T-cell (primary cell): ENCODE measurements at places on chromosomes 7 and 10.

- no peaks in the 10 kb centered on the region for H3K27me3 ChIP-seq
- H3K4me3 ChIP-seq = no peak overlapping the region
- peak overlapping the region; percentile 97 for H3K27ac ChIP-seq
- DNase-seq = no peak
- H3K36me3 ChIP-seq = no peaks in the 10 kb centered on the region
- peaks cover 46% of the 10 kb centered on the region for H3K4me1 ChIP-seq
Measured at GRCh38 chr10:3757250-3757637, 27.8 kb downstream of the KLF6 start.

DNA sequence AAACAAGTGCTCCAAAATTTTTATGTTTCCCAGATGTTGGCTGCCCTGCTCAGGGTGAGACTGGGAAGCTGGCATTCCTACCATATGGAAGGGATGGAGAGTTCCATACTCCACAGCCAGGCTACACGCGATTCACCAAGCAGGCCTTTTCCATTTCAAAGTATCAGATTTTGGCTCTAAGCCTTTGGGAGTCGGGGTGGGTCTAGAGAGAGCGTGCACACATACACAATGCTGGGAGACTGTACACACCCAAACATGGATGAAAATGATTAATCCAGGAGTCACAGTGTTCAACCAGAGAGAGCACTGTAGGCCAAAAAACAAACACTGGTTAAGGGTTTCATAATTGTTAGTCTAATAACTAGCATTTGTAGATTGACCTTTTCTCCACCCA is 295.0 kb downstream of the BICC1 start:
- no peak overlapping the region for H3K4me3 ChIP-seq
- no peak overlapping the region for H3K27ac ChIP-seq
- H3K27me3 ChIP-seq = no peaks in the 10 kb centered on the region
- no peaks in the 10 kb centered on the region for H3K36me3 ChIP-seq
- no peaks in the 10 kb centered on the region for H3K4me1 ChIP-seq

- H3K4me3 ChIP-seq = no peak overlapping the region
- H3K36me3 ChIP-seq = no peaks in the 10 kb centered on the region
- no peak for DNase-seq
- no peak overlapping the region for H3K27ac ChIP-seq
Measured at GRCh38 chr7:11587814-11588213, 244.2 kb downstream of the THSD7A start.

DNA sequence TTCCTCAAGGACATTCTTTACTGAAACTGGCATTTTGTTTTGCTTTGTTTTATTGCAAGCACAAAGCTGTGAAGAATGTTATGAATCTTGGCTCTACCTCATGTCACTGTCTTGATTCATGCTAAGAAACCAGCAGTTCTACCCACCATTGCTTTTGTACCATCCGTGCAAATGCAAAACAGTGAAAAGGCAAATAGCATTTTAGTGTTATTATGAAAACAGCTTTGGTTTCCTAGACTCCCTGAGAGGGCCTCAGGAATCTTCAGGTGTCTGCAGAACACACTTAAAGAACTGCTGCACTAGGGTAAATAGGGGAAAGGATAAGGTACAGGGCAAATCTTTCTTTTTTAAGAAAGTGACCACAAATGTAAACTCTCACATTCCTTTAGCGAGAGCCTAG is 318.9 kb downstream of the AHR start:
- no peak overlapping the region for H3K4me3 ChIP-seq
- H3K36me3 ChIP-seq = no peaks in the 10 kb centered on the region
- no peaks in the 10 kb centered on the region for H3K4me1 ChIP-seq
- H3K27ac ChIP-seq = no peak overlapping the region
- H3K27me3 ChIP-seq = peaks cover 2% of the 10 kb centered on the region

GRCh38 chr10:110017907-110018306 is 10.1 kb downstream of the ADD3 start:
- H3K4me3 ChIP-seq = no peak overlapping the region
- H3K27ac ChIP-seq = no peak overlapping the region
- no peaks in the 10 kb centered on the region for H3K27me3 ChIP-seq
- H3K4me1 ChIP-seq = peaks cover 25% of the 10 kb centered on the region
- H3K36me3 ChIP-seq = peaks cover 10% of the 10 kb centered on the region
- no peak for DNase-seq

DNA sequence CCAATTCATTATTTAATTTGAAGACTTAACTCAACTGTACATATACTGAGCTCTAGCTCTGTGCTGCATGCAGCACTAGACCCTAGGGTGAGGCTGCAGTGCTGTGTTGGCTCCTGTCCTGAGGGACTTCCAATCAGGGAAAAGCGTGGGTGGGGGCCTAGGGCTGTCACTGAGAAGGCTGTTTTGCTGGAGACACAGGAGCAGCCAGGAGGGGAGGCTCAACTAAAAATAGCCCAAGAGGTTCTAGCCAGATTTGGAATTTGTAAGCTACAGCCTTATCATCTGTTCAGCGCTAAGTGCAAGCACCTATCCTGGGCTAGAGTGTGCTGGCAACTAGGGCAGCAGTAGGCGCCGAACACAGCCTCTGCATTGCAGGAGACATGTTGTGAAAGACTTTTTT is 121.1 kb downstream of the VWC2 start:
- no peaks in the 10 kb centered on the region for H3K36me3 ChIP-seq
- H3K4me3 ChIP-seq = no peak overlapping the region
- no peaks in the 10 kb centered on the region for H3K4me1 ChIP-seq

- H3K36me3 ChIP-seq = no peaks in the 10 kb centered on the region
- no peaks in the 10 kb centered on the region for H3K27me3 ChIP-seq
- H3K27ac ChIP-seq = no peak overlapping the region
- H3K4me1 ChIP-seq = no peaks in the 10 kb centered on the region
- DNase-seq = no peak
Measured at GRCh38 chr10:10923029-10923651, 94.5 kb upstream of the CELF2 start.

GRCh38 chr7:101625031-101625791 is 3.9 kb downstream of the MYL10 start:
- H3K4me3 ChIP-seq = no peak overlapping the region
- H3K4me1 ChIP-seq = no peaks in the 10 kb centered on the region
- no peak for DNase-seq
- no peak overlapping the region for H3K27ac ChIP-seq
- H3K36me3 ChIP-seq = no peaks in the 10 kb centered on the region

GRCh38 chr10:81472927-81473470 is 402.0 kb upstream of the NRG3 start:
- no peak overlapping the region for H3K27ac ChIP-seq
- no peak for DNase-seq
- no peaks in the 10 kb centered on the region for H3K27me3 ChIP-seq
- no peak overlapping the region for H3K4me3 ChIP-seq
- no peaks in the 10 kb centered on the region for H3K4me1 ChIP-seq
